ENCODE measurements at places on chromosomes 3 and 15.

- no peak for DNase-seq
Measured at GRCh38 chr3:60594025-60594424, 657.2 kb downstream of the FHIT start.

DNA sequence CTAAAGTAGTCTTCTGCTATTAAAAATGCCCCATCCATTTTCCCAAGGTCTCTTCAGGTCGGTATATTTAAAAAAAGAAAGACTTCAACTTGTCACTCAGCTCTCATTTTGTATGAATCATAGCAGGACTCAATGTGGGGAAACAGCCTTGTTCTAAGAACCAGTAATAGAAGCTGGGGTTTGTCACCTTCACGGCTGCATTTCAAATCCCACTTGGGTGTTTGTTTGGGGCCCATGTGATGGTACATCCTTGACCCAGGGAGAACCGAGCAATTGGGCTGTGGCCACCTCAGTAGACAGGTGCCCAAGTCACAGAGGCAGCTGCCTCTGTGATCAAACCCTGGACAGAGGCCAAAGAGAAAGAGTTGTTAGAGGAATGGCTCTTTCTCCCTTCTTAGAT is 70.3 kb upstream of the ARL8B start:
- no peak for DNase-seq

DNA sequence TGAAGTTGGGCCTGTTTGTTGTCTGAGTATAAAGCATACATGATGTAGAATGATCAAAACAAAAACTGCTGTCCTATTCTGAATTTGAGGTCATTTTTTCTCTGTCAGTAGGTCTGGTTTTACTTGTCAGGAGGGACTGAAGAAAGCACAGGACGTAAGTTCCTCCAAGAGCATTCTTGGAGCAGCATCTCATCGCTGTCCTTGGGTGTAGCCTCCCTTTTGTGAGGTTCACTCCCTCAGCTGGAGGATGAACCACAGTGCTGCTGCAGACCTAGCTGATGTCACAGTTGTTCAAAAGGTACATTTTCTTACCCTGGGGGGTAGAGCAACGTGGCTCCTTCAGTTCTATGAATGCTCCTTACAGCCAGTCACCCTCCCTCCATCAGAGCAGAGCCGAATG is 490.0 kb upstream of the TBL1XR1 start:
- DNase-seq: no peak

- no peak for DNase-seq
Measured at GRCh38 chr3:190865828-190866227, 3.3 kb upstream of the GMNC start.

GRCh38 chr3:12884790-12885582 is 43.6 kb upstream of the RPL32 start:
- no peak for DNase-seq

GRCh38 chr3:195094191-195094921 is 176.6 kb downstream of the XXYLT1 start:
- DNase-seq: no peak

GRCh38 chr15:48646331-48646730 is 822 bp upstream of the FBN1 start:
- no peak for DNase-seq

DNA sequence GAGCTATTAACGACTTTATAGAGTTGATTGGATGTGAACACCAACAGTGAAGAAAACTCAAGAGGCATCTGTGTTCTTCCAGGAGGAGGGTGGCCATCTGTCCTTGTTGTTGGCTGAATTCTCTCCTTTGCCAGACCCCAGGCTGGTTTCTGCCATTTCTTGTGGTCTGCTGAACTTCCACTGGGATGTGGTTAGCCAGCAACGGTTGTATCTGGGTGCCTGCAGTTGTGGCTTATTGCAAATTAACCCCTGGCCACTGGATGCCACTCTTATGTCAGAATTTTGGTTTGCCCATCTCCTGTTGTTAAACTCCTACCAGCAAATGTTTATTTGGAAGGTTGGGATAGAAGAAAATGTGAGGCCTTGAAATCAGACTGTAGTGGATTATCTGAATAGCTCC is 163.6 kb upstream of the TBC1D5 start:
- DNase-seq: no peak

- no peak for DNase-seq
Measured at GRCh38 chr3:127688416-127689265, 15.9 kb downstream of the ABTB1 start.

DNA sequence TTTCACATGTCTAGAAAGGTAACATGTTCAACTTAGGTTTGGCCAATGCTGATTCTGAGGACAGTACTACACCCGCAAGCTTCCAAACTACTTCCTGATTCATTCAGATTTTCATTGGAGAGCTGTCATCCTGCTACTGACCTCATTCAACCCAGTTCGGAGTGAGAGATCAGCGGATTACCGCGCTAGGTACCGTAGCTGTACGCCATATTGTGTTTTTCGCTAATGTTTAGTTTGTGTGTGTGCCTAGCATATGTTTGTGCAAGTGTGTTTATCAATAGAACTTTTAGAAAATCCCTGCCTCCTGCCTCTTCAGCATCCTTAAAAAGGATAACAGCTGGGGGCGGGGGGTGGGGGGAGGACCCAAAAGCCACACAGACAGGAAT is 1.1 kb downstream of the ZBTB20 start:
- DNase-seq: no peak

GRCh38 chr3:155026999-155027591 is 53.0 kb upstream of the MME start:
- DNase-seq: no peak

DNA sequence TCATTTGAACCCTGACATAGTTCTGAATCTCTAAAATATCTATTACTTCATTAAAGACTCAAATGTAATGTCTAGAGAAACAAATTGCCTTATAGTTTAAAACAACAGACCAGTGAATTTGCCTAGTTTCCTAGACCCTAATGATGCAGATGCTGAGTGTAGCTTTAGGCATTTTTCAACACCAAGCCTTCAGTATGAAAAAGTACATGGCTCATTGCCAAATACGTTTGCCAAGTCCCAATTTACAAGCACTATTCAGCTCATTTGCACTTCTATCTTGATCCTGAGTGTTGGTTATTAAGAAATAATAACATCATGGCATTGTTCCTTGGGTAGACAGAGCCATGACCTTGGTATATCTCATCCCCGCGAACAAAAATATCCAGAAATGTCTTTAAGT is 46.8 kb downstream of the EOMES start:
- DNase-seq: no peak

GRCh38 chr15:66212563-66212921 is 41.0 kb downstream of the MEGF11 start:
- peak; percentile 41 for DNase-seq

Measured in NCI-H2081 treated with DMSO at 0.1 percent for 48 hours (cell line).